IPS DF 19.7 (cell line): ENCODE measurements at places on chromosomes 11 and 22.

DNA sequence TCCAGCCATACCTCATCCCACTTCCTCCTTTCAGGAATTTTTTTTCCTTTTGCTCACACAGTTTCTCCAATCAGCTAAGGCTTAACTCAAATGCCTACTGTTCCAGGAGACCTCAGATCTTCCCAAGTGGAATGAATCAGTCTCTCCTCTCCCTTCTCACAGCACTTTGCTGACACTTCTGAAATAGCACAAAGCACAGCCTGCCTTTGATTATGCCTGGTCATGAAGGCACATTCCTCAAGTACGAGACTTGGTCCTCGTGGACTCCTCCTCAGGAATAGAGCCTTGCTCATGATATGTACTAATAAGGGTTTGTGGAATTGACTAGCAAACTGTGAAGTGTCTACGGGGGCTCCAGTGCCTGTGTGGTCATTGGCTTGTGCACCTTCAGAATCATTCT lies 176.7 kb upstream of the TENM4 start:
- no peak for DNase-seq

GRCh38 chr11:19918302-19919049 lies 205.8 kb downstream of the NAV2 start:
- DNase-seq, result no peak

- DNase-seq, result no peak
These were observed 91.6 kb downstream of the ATXN10 start for GRCh38 chr22:45763236-45763624.

GRCh38 chr11:57541169-57541568 lies 3.8 kb downstream of the SMTNL1 start:
- DNase-seq, result no peak
